ENCODE measurements at places on chromosomes 7 and 10.
A peak's percentile ranks its signal among the peaks of the same experiment; 100 is the strongest.

DNA sequence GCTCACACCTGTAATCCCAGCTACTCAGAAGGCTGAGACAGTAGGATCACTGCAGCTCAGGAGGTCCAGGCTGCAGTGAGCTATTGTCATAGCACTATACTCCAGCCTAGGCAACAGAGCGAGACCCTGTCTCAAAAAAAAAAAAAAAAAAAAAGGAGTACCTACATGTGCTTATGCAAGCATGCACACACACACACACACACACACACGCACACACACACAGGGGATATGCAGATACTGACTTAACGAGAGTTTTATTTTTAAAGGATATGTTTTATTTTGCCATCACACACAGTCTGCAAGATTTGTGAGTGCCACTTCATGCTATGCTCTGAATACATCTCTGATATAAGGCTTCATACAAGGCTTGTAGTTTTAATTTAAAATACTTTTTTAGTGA lies 479.3 kb downstream of the NEBL start:
- no peak for DNase-seq

- no peak for DNase-seq
Observed at GRCh38 chr7:136386876-136387275, 409.7 kb upstream of the MTPN start.

- DNase-seq: no peak
Observed at GRCh38 chr7:36283181-36283580, 106.5 kb upstream of the ANLN start.

DNA sequence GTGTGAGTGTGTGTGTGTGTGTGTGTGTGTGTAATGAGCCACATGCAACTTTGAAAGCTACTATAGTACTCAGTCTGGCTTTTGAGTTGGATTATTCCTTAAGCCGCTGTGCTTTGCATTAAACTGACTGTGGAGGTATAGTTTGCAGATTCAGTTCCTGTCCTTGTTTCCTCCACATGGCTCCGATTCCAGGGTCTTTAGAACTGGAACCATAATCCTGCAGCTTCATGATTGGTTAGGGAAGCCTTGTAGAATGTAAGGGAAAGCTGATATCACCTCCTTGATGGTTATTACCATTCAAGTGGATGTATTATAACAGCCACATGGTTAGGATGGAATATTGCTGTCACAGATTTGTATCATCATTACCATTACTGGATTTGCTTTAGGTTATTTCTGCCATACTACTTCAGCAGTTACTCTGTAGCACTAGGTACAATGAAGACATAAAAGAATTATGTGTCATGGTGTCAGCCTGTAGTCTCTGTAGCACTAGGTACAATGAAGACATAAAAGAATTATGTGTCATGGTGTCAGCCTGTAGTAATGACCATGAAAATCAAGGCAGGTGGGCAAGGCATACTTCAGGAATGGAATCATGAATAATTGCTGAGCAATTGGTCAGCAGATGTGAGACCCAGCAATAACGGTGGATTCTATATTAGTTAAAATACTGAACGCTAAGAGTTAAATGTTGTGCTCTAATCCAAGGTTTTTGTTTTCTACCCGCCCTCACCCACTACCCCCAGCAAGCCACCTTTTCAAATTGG lies 275.1 kb upstream of the FZD1 start:
- DNase-seq: no peak

DNA sequence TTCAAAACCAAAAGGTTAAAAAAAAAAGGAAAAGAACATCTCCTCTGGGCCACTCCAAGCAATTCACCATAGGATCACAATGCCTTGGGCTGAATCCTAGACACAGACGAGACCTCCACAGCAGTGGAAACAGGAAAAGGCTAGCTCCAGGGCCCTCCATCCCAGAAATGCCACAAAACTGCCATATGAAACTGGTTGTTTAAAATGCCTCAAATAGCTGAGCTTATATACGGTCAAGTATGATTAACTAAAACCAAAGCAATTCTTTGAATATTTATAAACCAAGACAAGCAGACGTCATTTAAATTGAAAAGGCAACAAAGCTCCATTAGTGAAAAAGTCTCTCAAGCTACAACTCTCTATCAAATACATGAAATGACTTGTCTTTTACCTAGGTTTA lies 63.1 kb downstream of the DOCK4 start:
- no peak for DNase-seq

DNA sequence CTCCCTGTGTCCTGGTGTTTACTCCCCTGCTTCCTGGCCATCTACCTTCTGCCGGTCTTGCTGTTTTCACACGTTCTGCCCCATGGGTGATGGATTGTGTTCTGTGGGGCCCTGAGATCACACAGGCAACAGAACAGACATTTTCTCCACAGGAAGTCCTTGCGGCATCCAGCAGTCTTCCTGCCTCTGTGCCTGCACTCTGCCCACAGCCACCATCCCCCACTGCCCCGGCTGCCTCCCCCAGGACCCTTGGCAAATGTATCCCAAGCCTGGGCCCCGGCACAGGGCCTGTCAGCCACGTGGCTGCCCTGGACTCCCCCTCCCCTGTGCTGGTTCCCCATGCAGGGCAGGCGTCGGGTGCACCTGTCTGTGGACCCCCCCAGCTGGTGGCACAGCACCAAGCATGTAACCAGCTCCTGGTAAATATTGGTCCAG lies 184.2 kb downstream of the WDR37 start:
- DNase-seq: peak; percentile 57

All from NCI-H345 (cell line).